ENCODE measurements at places on chromosomes 6 and 20.

- no peak for DNase-seq
Observed at GRCh38 chr6:32772656-32773055, 9.3 kb upstream of the HLA-DQB2 start.

GRCh38 chr6:97914912-97915311 is 631.9 kb upstream of the MMS22L start:
- DNase-seq, result no peak

GRCh38 chr6:29829766-29830165 is 2.1 kb downstream of the HLA-G start:
- DNase-seq, result no peak

- no peak for DNase-seq
Observed at GRCh38 chr6:56144538-56145324, 102.6 kb downstream of the COL21A1 start.

GRCh38 chr20:34798871-34799270 is 26.6 kb downstream of the NCOA6 start:
- DNase-seq, result no peak

GRCh38 chr6:81237226-81237625 is 515.3 kb downstream of the TENT5A start:
- no peak for DNase-seq

- DNase-seq, result no peak
Observed at GRCh38 chr20:31587545-31588389, 17.3 kb upstream of the ID1 start.

- no peak for DNase-seq
Observed at GRCh38 chr6:146087386-146087785, 58.5 kb downstream of the GRM1 start.

DNA sequence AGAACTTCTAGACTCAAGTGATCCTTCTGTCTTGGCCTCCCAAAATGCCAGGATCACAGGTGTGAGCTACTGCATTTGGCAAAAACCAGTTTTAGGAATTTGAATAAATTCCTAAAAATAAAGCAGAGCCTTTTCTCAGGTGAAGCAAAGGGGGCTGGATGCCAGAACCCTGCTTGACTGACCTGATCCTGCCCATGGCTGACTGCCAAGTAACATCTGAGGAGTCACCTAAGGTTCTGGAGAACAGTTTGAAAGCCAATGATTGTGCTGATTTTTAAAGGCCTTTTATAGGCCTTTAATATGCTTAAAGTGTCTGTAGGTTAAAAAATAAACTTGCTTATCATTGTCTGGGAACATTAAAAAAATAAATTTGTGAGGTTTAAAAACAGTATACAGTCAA is 14.1 kb upstream of the ZSCAN12 start:
- no peak for DNase-seq

DNA sequence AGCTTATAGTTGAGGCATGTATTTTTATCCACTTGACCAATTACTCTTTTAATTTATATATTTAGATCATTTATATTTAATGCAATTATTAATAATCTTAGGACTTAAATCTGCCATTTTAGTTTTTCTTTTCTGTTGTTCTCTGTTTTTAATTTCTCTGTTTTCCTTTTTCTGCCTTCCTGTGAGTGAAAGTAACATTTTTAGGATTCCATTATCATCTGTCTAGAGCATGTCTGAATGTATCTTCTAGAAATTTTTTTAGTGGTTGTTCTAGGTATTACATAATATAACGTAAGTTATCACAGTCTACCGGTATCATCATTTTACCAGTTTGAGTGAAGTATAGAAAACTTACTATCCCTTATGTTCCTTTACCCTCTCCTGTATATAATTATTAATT is 197.3 kb downstream of the UNC5CL start:
- no peak for DNase-seq

DNA sequence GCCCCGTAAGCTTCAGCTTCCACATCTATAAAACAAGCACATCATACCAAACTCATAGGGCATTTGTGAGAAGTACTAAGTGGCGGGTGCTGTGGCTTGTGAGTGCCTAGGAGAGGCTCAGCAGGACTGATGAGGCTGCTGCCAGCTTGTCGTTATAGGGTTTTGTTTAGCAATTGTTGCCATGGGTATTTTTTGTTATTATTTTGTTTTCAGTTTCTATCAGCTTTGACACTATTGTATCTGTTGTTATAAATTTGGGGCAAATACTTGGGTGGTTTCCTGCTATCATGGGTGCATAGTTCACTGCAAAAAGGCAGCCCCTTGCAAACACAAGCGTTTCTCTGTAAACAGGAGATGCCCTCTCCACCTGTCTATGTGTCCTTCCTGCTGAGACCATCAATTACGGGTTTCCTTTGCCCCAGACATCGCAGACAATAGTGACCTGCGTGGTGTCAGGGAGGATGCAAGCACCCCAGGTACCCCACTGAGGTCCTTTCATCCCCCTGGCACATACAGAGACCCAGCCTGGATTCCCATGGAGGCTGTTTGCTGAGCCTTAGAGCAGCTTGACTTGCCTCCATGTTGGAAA is 3.1 kb upstream of the CCDC167 start:
- no peak for DNase-seq

- no peak for DNase-seq
Observed at GRCh38 chr6:36079601-36080000, 50.7 kb upstream of the MAPK13 start.

DNA sequence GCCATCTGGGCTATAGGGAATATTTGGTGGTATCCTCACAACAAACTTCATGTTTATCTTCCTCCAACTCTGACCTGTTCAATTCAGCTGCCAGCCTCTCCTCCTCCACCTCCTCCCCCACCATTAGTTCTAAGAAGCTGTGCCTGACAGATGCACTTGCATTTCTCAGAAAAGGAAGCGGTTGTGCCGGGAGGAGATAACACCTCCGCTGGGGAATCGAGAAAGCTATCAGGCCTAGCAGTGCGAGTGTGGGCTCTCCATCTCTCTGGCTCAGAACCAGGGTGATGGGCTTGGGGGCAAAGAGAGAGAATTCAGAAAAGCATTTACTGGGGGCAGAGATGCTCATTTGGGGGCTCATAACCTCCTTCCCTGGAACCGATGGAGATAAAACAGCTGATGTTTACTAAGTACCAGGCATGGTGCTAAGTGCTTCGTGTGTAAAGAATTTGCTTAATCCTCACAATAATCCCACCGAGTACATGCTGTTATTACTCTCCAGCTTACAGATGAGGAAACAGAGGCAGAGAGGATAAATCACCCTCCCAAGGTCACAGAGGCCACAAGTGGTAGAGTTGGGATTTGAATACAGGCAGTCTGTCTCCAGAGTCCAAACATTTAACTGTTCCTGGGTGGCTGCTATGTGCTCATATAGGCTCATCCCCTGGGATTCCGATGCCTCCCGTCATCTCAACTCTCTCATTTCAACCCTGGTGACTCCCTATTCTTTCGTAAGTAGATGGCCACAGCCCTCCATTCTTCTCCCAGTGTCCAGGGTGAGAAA is 38.3 kb downstream of the COX4I2 start:
- DNase-seq, result peak; percentile 43

GRCh38 chr6:39803872-39804271 is 11.7 kb downstream of the DAAM2 start:
- no peak for DNase-seq

DNA sequence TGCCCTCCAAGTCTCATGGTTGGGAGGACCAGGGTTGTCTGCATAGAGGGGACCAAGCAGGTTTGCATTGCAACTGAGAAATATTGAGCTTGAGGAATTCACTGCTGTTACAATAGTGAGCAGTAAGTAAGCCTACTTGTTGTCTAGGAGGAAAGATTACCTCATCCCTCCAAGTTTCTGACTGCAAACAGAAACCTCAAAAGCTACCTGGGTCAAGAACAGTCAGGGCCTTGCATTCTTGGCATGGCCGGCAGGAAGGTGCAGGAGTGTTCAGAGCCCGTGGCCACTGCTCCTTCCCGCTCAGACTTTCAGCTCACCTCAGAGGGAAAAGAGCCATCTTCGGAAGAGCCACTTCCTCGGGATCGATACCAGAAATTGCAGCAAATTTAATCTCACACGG is 46.0 kb upstream of the DOK5 start:
- no peak for DNase-seq

GRCh38 chr6:170042596-170043118 is 248.2 kb downstream of the DLL1 start:
- peak; percentile 10 for DNase-seq

- no peak for DNase-seq
Observed at GRCh38 chr20:50563133-50563944, 53.2 kb downstream of the PTPN1 start.

- DNase-seq, result no peak
Observed at GRCh38 chr20:59778615-59779200, 154.7 kb downstream of the SYCP2 start.
